Stimulated activated naive CD4-positive, alpha-beta T cell (primary cell): ENCODE measurements at places on chromosomes 1 and 21.

GRCh38 chr1:1165485-1165884, 8.2 kb upstream of the TTLL10 start:
- DNase-seq, result no peak

GRCh38 chr1:156880473-156880872, 13.0 kb upstream of the PEAR1 start:
- DNase-seq, result no peak

- no peak for DNase-seq
These were observed 12.5 kb downstream of the HAO2 start for GRCh38 chr1:119380983-119381662.

DNA sequence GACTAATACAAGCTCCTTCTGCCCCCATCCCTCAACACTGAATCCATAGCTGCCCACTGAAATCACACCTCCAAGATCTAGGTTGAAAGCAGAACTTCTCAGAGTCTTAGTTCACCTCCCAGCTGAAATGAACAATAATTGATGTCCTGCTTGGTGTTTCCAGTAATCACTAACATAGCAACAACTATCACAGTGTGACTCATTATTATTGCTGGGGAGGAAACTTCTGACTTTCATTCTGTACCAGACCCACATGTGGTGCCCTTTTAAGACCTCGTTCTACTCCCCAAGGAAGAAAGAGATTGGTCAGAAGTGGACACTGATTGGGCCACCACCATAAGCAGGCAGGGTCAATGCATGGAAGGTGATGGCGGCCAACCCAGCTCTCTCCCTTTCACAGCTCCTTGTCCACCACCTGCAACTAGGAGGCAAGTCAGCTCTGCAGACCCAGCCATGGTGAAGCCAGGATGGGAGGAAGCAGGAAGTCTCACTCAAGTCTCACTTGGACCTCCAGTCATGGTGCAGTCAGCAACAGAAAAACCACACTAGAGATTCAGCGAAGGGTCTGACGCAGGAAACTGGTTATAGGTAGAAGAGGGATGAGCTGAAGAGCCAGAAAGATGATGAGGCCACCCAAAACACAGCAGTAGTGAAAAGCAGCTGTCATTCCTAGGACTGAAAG, 720.2 kb downstream of the PTPRU start:
- DNase-seq, result no peak

GRCh38 chr1:228455715-228456114, 31.5 kb upstream of the RNF187 start:
- no peak for DNase-seq

GRCh38 chr1:186165303-186165702, 209.8 kb downstream of the TPR start:
- DNase-seq, result no peak

GRCh38 chr21:36749935-36750575, 51.1 kb downstream of the SIM2 start:
- DNase-seq, result no peak

- DNase-seq, result no peak
These were observed 221.3 kb upstream of the KCTD3 start for GRCh38 chr1:215345766-215346165.

- no peak for DNase-seq
These were observed 195.9 kb downstream of the KCNT2 start for GRCh38 chr1:196412326-196412725.

DNA sequence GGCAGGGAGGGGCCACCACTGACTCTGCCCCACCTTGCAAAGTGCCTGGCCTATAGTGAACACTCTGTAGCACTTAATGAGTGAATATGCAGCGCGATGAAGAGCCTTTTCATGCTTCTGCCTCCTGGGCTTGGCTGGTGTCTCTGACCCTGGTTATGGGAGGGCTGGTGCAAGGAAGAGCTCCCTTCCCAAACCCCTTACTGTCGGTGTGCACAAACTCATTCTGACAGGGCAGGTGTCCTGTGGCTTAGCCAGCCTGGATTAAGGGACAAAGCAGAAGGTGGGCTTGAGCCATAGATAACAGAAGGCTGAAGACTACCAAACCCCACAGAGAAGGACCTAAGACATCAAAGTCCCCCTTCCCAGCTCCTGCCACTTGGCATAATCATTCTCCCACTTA, 2.0 kb upstream of the NCMAP start:
- no peak for DNase-seq

- DNase-seq, result no peak
These were observed 5.8 kb upstream of the CD1C start for GRCh38 chr1:158283965-158284364.

- no peak for DNase-seq
These were observed 11.8 kb downstream of the NUAK2 start for GRCh38 chr1:205309741-205310140.

DNA sequence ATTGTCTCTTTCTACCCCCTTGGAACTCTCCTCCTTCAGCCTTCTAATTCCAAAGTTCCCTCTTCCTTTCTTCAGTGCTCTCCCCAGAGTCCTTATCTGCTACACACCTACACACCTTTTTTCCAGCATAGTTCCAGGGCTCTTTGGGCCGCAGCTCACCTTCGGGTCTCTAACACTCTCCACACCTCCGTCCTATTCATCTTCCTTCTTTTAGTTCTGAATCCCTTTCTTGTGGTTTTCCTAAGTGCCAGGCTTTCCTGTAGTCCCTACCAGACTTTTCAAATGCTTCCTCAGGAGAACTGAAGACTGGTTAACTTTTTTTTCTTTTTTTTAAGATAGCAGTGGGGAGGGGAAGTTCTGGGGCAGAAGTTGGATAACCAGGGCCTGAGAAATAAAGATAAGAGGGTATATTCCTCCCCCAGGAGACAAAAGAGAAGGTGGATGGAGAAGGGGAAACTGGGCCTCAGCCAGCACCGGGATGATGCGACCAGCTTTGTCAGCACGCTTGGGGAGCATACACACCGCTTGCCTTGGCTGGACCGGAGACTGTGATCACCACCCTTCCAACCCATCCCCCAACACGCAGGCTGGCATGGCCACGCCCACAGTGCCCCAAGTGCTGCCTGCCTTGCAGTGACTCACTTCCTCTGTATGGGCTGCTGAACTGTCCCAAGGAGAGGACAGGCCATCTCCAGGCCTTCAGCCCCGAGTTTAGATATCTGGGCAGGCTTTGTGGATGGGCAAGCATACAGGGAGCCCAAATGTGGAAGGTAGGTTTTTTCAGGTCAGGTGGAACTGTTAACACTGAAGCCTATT, 2.5 kb upstream of the CERS2 start:
- peak; percentile 18 for DNase-seq

DNA sequence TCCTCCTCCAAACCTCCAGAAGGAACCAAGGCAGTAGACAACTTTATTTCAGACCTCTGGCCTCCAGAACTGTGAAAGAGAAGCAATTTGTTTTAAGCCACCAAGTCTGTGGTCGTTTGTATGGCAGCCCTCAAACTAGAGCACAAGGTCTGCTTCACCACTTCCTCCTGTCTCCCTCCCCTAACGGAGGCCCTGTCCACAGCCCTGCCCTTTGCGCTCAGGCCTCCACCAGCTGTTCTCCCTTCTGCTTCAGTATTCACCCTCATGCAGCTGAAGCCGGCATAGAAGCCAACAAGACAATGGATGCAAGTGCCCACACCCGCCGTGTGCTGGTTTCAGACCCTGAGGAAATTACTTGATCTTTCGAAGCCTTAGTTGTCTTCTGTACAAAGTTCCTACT, 364.1 kb downstream of the HHAT start:
- no peak for DNase-seq
